Posterior vena cava (tissue), 2 donors: ENCODE measurements at places on chromosomes 7 and 10. TPM values are rescaled to one million over a fixed set of nuclear protein-coding genes. Genes with fewer than 3 reads are reported as not detected.

GRCh38 chr7:95906851-95907250 lies 134.5 kb downstream of the DYNC1I1 start:
- no peak for DNase-seq

DNA sequence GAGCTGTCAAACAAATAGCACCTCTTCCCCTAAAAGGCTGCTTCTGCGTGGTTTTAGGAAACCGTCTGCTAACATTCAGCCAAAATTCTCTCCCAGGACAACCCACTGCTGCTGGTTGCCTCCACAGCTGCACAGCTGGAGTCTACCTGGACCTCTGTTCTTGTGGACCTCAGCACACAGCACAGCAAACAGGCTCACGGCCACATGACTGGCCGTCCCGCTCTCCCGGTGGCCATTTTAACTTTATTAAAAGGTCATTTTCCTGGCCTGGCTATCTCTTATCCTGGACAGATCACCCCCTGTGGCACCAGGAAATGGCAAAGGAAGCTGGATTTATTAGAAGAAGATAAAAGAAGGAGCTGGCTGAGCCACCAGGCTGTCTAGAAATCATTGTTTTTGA lies 27.6 kb downstream of the SORBS1 start:
- no peak for DNase-seq

GRCh38 chr7:140696024-140696679 lies 356 bp upstream of the NDUFB2 start:
- DNase-seq = no peak

- DNase-seq = no peak
Measured at GRCh38 chr10:17561111-17561510, 56.1 kb downstream of the HACD1 start.

The UNCX gene
- not detected for total RNA-seq

DNA sequence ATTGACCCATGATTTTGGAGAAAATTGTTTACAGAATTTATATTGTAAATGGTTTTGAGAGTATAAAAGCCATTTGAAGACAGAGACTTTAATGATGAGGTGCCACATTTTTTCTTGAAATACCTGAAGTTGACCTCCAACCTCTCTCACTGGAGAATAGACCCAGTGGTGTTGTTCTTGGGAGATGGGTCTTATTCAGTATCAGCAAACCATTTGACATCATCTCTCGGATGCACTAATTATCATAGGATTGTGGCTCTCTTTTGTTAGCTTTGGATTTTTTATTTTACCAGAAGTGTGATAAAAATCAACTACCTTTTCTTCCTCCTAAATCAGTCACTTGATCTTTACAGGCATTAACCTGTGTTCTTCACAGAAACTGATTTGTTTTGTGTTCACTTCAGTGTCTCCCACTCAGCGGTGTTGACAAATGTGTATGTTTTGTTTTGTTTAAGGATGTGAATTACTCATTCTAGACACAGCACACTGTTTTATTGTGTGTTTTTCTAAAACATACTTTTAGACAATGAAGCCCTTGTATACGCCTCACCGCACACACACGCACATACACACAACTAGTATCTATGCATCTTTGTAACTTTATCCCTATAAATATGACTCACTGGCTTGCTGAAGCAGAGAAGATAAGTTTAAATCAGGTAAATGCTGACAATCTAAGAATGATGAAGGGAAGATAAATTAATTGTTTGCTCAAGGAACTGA lies 455.6 kb downstream of the INHBA start:
- DNase-seq = no peak
